ENCODE measurements at places on chromosomes 13 and 19.
A peak's percentile ranks its signal among the peaks of the same experiment; 100 is the strongest.

GRCh38 chr19:18764591-18765051 lies 26.5 kb downstream of the COMP start:
- no peak for DNase-seq

- DNase-seq = peak; percentile 80
Observed at GRCh38 chr19:55580628-55581144, at the start of gene ZNF579. ZNF579 (minus strand) TSS chr19:55580848; CDS start chr19:55579639, 1,209 bp downstream.

- no peak for DNase-seq
Observed at GRCh38 chr19:28045621-28046020, 1167.3 kb downstream of the UQCRFS1 start.

DNA sequence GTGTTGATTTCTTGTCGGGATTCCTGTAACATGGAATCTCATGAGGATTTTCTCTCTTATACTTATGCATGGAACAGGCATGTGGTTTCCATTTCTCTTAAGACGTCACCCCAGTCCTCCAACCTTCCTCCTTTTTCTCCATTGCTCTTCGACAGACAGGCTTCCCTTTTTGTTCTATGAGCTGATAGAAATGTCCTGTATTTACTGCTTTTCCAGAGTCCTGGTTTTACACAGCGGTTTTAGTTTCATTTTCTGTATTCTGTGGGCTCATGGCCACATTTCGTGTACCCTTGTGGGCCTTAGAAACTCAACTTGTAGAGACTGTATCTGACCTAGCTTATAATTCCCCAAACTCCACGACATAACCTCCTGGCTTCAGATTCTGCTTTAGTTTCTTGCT lies 113.1 kb downstream of the PAN3 start:
- no peak for DNase-seq

- DNase-seq = no peak
Observed at GRCh38 chr13:72286421-72286820, 419.4 kb upstream of the DACH1 start.

DNA sequence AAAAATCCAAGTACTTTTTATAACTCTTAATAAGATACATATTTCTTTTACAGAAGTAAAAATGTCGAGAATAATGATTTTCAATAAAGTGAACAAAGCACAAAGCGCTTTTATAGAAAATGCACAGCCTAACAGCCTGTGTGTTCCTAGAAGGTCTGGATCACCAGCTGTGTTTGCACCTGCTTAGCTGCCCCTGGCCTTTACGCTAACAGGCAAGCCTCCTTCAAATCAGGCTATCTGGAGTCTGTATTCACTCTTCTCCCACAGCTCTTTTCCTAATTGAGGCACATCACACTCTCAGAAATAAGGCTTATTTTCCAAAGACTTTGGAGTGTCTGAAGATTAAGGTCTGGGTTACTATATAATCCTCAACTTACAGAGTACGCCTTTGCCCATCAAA lies 183.1 kb downstream of the LHFPL6 start:
- DNase-seq = no peak

DNA sequence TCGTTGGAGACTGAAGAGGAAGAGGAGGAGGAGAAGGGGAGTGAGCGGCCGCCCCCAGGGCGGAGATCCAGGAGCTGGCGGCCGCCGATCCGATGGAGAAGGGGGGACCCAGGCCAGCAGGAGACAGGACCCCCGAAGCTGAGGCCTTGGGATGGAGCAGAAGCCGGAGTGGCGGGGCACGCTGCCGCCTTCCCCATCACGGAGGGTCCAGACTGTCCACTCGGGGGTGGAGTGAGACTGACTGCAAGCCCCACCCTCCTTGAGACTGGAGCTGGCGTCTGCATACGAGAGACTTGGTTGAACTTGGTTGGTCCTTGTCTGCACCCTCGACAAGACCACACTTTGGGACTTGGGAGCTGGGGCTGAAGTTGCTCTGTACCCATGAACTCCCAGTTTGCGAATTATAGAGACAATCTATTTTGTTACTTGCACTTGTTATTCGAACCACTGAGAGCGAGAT lies 1.8 kb downstream of the GADD45B start:
- DNase-seq = no peak

GRCh38 chr19:33676999-33677665 lies 55.4 kb downstream of the CHST8 start:
- DNase-seq = no peak

GRCh38 chr19:47339196-47339880 lies 7.4 kb downstream of the C5AR2 start:
- no peak for DNase-seq

- DNase-seq = no peak
Observed at GRCh38 chr13:57588639-57589038, 42.9 kb upstream of the PCDH17 start.

DNA sequence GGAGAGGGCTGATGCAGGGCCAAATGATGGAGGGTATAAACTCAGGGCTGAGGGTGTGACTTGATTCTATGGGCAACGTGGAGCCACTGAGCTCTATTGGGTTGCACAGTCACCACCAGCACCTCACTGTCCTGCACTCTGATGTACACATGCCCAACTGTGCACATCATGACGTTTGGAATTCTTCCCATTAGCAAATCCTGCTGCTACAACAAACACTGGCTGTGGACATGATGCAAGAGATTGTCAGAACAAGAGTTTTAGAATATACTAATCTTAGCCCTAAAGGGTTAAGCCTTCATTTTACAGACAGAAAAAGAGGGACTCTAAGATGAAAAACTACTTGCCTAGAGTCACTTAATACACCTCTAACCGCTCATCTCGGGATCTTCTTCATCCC lies 2.4 kb upstream of the TTYH1 start:
- no peak for DNase-seq

- no peak for DNase-seq
Observed at GRCh38 chr19:4622695-4623421, 16.5 kb upstream of the TNFAIP8L1 start.

DNA sequence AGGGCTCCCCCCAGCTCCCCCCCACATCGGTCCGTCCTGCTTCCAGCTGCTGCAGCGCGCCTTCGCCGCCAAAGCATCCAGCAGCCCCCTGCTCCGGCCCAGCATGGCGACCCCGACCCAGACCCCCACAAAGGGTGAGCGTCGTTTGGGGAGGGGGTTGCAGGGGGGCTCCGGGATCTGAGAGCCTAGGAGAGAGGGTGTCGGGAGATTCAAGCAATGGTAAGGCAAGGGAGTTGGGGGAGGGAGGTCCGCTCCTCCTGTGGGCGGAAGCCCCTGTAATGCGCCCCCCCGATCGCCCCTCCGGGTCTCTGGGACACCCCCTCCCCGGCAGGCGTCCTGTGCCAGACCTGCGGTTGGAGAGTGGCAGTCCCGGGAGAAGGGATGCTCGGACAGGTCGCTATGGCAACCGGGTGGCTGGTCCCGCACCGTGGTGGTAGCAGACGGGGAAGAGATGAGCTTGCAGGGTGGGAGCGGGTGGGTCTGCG lies at the start of gene FXYD7:
TSS of gene FXYD7 (plus strand) at position 25 of the 485 bp plus-strand sequence. CDS start at position 104, 79 bp downstream.
- no peak for DNase-seq

DNA sequence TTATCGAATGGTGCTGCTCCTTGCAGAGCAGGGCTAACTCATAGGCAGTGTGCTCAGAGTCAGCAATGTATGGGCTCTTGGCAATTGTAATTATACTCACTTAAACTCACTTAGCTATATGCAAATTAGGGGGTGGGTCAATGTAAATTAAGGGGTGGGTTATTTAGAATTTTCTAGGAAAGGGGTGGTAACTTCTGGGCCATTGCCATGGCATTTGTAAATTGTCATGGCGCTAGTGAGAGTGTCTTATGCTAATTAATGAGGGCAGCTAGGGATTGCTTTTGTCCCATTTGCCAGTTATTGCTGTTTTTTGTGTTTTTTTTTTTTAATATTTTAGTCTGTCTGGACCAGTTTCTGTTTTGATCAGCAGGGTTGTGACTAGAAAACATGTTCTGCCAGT lies 68.4 kb downstream of the DIAPH3 start:
- DNase-seq = no peak

- no peak for DNase-seq
Observed at GRCh38 chr19:36225219-36225892, 10.4 kb downstream of the ZNF146 start.

- DNase-seq = no peak
Observed at GRCh38 chr13:98447881-98448641, 128.8 kb downstream of the STK24 start.

- no peak for DNase-seq
Observed at GRCh38 chr19:41787055-41787454, 9.3 kb upstream of the CEACAM3 start.

DNA sequence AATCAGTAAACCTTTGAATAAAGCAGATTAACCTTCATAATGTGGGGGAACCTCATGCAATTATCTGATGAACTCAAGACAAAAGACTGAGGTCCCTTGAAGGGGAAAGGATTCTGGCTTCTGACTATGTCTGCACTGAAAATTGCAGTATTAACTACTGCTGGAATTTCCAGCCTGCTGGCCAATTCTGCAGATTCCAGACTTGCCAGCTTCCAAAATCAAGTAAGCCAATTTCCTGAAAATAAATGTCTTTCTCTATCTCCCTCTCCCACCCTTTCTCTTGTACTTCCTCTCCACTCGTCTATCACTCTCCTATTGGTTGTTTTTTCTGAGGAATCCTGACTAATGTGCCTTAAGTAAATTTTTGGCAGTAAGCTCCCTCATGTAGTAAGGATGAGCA lies 1479.9 kb upstream of the PRR20A start:
- DNase-seq = no peak

DNA sequence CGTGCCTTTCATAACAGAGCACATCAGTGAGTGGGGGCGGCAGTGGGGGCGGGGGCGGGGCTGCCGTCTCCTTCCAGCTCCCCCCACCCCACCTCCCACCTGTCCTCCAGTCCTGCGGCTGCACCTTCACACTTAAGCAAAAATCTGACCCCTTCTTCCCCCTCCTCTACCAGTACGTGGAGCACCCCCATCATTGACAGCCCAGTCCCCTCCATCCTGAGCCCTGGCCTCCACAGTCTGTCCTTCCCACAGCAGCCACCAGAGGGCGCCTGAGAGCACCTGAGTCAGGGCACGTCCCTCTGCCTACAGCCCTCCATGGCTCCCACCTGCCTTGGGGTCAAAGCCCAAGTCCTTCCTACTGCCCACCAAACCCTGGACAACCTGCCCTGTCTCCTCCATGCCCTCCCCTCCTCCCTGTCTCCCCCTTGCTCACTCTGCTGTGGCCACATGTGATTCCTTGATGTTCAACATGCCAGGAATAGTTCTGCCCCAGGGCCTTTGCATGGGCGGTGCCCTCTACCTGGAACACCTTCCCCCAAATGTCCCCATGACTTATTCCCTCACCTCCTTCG lies 4.0 kb downstream of the EBI3 start:
- no peak for DNase-seq

- DNase-seq = no peak
Observed at GRCh38 chr19:49790866-49791265, 22.2 kb downstream of the FUZ start.

GRCh38 chr19:4302243-4302640 lies at the start of gene TMIGD2:
TMIGD2 (minus strand) TSS chr19:4302389; CDS start chr19:4302385, 4 bp downstream.
- DNase-seq = no peak

DNA sequence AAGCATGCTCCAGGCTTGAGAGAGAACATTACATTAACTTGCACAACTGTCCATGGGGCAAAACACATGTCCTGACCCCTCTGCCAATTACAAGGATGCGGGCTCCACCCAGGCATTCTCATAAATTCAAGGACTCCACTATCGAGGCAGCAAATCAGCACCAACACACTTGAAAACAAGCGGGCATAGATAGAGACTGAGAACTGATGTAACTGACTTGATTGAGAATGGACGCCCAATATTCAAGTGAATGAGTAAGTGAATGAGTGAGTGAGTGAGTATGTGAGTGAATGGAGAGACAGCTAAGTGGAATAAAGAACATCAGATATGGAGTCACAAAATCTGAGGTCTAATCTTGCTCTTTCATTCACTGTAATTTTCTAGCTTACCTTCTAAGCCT lies 75.0 kb upstream of the VSTM2B start:
- no peak for DNase-seq

DNA sequence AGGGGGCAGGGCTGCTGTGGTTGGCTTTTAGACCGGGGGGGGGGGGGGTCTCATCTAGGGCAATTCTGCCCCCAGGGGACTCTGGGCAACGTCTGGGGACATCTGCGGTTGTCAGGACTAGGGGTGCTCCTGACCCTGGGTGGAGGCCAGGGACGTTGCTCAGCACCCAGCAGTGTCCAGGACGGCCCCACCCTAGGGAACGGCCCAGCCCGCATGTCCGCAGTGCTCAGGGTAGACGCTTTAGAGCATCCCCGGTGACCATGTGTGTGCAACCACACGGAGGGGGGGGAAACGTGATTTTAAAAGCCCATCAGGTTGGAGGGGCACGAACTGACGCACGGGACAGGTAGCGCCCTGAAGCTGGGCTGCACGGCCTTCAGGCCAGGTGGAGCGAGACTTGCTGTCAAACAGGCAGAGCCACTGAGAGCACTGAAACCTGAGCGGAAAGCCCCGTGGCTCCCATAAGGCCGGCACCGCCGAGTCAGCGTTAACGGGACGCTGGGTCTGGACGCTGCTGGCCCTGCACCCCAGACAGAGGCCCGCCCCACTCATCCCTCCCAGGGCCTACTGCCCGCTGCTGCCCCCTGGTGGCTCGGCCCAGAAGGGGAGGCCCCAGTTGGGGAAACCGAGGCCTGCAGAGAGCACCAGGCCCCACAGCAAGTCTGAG lies 8.3 kb downstream of the CACTIN start:
- DNase-seq = no peak

DNA sequence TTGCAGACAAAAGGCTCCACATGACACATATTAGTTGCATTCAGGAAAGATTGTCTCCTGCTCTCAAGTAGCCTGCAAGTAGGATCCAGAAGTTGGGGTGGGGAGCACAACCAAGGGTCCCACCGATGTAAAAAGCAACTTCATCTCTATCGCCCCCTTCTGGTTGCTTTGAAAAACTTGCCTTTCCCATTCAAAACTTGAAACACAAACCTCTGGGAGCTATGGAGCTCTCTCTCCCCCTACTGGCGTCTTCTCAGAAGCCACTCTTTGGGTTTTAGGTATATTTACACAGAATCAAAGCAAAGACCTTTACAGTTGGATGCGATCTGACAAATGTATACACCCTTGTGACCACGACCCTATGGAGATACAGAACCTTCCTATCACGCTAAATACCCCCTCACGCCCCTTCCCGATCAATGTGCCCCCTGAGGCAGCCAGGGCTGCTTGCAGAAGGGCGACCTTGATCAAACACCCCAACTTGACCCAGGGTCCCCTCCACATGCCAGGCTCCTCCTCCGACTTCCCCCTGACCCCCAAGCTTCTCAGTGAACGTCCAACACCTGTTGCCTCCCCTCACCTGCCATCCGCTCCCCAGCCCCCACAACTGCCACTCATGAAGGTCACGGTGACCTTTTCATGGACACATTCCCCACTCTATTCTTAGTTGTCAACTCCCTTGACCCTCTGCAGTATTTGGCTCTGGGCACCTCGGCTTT lies 10.1 kb downstream of the NOSIP start:
- DNase-seq = peak; percentile 68

- no peak for DNase-seq
Observed at GRCh38 chr13:71285700-71286099, 581.3 kb downstream of the DACH1 start.

DNA sequence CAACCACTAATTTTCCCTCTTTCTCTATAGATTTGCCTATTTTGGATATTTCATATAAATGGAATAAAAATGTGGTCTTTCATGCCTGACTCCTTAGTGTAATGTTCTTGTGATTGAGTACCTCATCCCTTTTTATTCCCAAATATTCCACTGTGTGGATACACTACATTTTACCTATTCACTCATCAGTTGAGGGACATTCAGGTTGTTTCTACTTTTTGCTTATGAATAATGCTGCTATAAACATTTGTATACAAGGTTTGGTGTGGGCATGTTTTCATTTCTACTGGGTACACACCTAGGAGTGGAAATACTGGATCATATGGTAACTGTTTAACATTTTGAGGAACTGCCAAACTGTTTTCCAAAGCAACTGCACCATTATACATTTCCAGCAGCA lies 5.1 kb upstream of the WBP4 start:
- DNase-seq = no peak

- DNase-seq = no peak
Observed at GRCh38 chr19:2331601-2332246, 3.2 kb downstream of the SPPL2B start.

All from fibroblast of skin of left quadriceps (primary cell).